H9 (cell line): ENCODE measurements at places on chromosomes 4 and X. TPM values are rescaled to one million over a fixed set of nuclear protein-coding genes. Genes with fewer than 3 reads are reported as not detected.

The TET2 gene
- total RNA-seq, result 3.1 and 3.5 TPM in 2 replicates

The NIPAL1 gene
- 13.1 and 16.9 TPM in 2 replicates for total RNA-seq

The BTK gene
- 0.09 and 0.35 TPM in 2 replicates for total RNA-seq

The MAGEC1 gene
- total RNA-seq, result not detected in 2 replicates

The TMEM271 gene
- total RNA-seq, result 0.09 TPM in 1 of 2 replicates, not detected in the other

The MAGEA4 gene
- total RNA-seq, result 0.53 and 0.68 TPM in 2 replicates

The PCDH18 gene
- 60.7 and 61.7 TPM in 2 replicates for total RNA-seq

The AREG gene
- total RNA-seq, result 0.24 and 0.28 TPM in 2 replicates

The GPR82 gene
- not detected in 2 replicates for total RNA-seq

The CLCN3 gene
- total RNA-seq, result 24.0 and 25.7 TPM in 2 replicates

The GSX2 gene
- total RNA-seq, result not detected in 2 replicates

The IGFBP7 gene
- total RNA-seq, result 0.37 and 0.42 TPM in 2 replicates

The EMCN gene
- not detected in 2 replicates for total RNA-seq

The MAPK10 gene
- 4.6 and 4.7 TPM in 2 replicates for total RNA-seq

The TRPC3 gene
- total RNA-seq, result 0.13 and 0.18 TPM in 2 replicates

The SPACA5 gene
- not detected in 2 replicates for total RNA-seq

The MAGEA2 gene
- total RNA-seq, result 0.13 and 0.22 TPM in 2 replicates

The SLIT2 gene
- 1.3 and 1.5 TPM in 2 replicates for total RNA-seq

The PDCL2 gene
- total RNA-seq, result not detected in 2 replicates

The GPR143 gene
- 7.1 and 7.9 TPM in 2 replicates for total RNA-seq

The IL15 gene
- 0.39 and 0.61 TPM in 2 replicates for total RNA-seq

The ZNF275 gene
- 11.8 and 12.1 TPM in 2 replicates for total RNA-seq

The MBNL3 gene
- total RNA-seq, result 2.4 and 2.6 TPM in 2 replicates

The HNRNPH2 gene
- total RNA-seq, result 60.2 and 63.2 TPM in 2 replicates

The SASH3 gene
- not detected in 2 replicates for total RNA-seq

The FREM3 gene
- not detected in 2 replicates for total RNA-seq

The CFP gene
- total RNA-seq, result 2.3 and 2.8 TPM in 2 replicates

The TMPRSS11E gene
- total RNA-seq, result 2.3 and 3.3 TPM in 2 replicates

The ETDA gene
- total RNA-seq, result not detected in 2 replicates

The PDZD11 gene
- total RNA-seq, result 30.4 and 30.6 TPM in 2 replicates

The SPATA4 gene
- total RNA-seq, result not detected in 2 replicates

The TAPT1 gene
- total RNA-seq, result 9.9 and 11.1 TPM in 2 replicates

The RIBC1 gene
- total RNA-seq, result 1.0 and 1.2 TPM in 2 replicates

The ACOX3 gene
- total RNA-seq, result 13.1 and 13.8 TPM in 2 replicates

The XAGE2 gene
- total RNA-seq, result not detected in 2 replicates

The EPGN gene
- total RNA-seq, result not detected in 2 replicates

The FAM9C gene
- total RNA-seq, result 0.09 TPM in 1 of 2 replicates, not detected in the other

The CDS1 gene
- 7.5 TPM in 2 replicates for total RNA-seq
